ENCODE measurements at places on chromosomes 5 and 9. TPM values are rescaled to one million over a fixed set of nuclear protein-coding genes. Genes with fewer than 3 reads are reported as not detected.

SHISAL2B gene
- total RNA-seq = 5.0 TPM

- DNase-seq = no peak
These were observed 2.0 kb downstream of the SPINK7 start for GRCh38 chr5:148314187-148314586.

DNA sequence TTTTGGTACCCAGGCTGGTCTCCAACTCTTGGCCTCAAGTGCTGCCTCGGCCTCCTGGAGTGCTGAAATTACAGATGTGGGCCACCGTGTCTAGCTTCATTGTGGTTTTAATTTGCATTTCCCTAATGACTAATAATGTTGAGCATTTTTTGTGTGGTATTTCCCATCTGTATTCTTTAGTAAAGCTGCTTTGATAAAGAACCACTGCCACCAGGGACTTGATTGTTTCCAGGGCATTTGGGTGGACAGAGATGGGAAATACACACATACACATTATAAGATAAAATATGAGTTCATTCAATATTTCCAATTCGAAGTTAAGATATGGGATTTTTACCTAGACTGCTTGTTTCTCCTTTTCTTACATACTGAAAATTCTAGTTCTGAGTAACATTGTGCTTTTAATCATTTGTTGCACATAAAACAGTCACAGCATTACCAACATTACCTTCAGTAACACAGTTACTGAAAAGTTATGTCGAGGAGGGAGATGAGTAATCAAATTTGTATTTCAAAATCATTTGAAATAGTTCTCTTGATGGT is 28.9 kb downstream of the HABP4 start:
- no peak for DNase-seq

DNA sequence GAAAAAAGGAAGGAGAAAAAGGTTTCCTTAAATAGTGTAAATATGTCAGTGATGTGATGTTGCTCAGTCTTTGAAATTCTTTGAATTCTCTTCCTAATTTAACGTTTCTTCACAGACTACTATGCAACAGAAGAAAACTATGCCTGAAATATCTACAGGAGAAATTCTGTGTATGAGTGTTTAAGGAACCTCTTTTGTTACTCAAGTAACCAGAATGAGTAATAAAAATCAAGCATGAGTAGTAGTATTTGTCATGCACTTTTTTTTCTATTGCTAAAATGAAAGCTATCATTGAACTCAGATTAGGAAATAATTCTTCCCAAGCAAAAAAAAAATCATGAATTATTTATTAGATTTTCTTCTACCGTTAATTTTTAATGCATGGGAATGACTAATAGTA is 20.3 kb upstream of the THG1L start:
- DNase-seq = no peak

DNA sequence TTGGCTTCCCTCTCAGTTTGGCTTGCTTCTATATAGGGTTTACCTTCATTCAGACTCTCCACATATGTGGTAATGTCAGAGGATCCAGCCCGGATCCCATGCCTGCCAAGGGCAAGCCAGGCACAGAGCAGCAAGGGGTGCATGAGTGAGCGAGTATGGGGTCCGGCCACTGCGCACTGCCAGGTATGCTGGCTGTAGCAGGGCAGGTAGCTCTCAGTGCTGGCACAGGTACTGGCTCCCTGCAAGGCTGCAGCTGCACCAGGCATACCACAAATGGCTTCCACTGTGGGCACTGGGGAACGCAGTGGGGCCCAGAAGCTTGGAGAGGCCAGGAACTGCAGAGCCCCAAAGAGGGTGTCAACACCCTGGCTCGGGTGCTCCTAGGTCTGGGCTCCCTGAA is 86.2 kb downstream of the GIN1 start:
- DNase-seq = no peak

DNA sequence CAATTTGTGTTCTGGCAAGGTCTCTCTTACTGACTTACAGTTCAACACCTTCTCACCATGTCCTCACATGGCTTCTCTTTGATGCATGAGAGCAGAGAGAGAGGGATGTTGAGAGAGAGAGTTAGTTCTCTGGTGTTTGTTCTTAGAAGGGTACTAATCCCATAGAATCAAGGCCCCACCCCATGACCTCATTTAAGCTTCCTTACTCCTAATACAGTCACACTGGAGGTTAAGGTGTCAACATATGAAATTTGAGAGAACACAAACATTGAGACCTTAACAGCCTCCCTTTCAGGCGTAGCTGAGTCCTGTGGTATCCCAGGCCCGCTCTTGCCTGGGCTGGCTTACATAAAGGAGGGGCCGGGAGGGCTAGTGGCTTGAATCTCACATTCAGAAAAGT is 10.6 kb upstream of the SEMA6A start:
- DNase-seq = no peak
